ENCODE measurements at places on chromosomes 1 and 21.

DNA sequence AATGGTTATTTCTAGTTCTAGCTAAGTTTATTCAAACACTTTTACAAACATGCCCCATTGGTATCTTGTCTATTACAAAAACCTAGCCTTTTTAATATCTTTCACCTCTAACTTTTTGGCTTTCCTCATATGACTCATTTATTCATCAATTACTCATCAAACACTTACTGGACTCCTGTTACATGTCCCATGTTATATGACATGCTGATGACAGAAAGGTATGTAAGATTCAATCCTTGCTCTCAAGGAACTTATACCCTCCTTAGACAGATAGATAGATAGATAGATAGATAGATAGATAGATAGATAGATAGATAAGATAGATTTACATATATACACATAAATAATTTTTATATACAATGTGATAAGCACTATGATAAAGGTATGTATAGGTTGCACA lies 33.9 kb upstream of the INSL5 start:
- DNase-seq, result no peak

DNA sequence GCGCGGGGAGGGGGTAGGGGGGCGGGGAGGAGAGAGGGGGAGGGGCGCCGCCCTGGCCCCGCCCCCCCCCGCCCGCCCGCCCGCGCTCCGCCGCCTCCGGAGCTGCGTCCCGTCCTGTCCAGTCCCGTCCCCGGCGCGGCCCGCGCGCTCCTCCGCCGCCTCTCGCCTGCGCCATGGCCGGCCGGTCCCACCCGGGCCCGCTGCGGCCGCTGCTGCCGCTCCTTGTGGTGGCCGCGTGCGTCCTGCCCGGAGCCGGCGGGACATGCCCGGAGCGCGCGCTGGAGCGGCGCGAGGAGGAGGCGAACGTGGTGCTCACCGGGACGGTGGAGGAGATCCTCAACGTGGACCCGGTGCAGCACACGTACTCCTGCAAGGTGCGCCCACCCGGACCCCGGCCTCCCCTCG lies at the start of gene AGRN:
TSS of gene AGRN (plus strand) at position 121 of the 405 bp plus-strand sequence. CDS start at position 174, 53 bp downstream.
- DNase-seq, result no peak

DNA sequence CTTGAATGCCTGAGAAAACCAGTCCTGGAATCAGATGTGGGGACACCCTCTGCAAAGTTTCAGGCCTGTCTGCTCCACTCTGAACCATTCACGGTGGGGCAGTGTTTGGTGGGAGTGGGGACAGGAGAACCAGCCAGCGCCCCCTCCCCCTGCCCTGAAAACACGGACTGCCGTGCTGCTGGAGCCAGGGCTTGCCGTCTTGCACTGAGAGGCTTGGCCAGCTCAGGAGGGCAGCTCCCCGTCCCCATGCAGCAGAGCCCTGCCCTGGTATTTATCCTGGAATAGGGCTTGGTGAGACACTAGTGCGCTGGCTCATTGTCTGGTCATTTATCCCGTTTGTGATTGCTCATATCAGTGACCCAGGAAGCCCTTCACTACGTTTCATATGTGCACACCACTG lies 3.9 kb downstream of the S100B start:
- no peak for DNase-seq

- DNase-seq, result no peak
Observed at GRCh38 chr1:17248781-17249180, at the start of gene PADI3. PADI3 (plus strand) TSS chr1:17249098; CDS start chr1:17249138, 40 bp downstream.

DNA sequence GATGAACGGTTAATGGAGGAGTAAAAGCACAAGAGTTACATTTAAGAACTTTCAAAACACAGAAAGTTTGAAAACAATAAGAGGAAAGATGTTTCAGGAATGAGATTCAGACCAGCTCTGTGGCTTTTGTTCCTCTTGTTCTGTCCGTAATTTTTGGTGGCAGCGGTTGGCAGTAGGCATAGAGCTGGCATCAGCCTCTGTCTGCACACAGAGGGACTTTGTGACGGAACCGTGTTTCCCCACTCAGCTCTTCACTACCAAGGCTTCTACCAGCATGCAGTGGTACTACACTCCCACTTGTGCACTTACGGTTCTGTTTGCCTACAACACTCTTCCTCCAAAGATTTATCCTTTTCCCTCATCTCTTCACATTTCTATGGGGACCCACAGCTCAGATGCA lies 212.8 kb downstream of the DSCAM start:
- DNase-seq, result no peak

GRCh38 chr1:78474092-78474491 lies 16.7 kb upstream of the PTGFR start:
- no peak for DNase-seq

DNA sequence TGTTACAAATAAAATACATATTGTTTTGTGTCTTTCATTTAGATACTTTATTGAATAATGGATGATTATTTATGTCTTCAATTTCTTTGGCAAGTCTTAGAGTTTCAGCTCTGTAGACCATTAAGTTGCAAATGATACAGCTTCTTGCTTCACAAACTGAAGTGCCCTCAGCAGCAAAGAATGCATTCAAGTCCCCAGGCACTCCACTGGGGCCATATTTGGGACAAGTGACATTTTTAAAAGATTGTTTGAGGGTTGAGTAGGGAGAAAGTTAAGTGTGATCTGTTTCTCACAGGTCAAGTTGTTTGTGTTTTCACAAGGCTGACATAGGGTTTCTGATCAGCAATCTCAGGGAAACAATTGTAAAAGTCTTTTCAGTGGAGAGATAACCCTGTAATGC lies 400.7 kb downstream of the PLA2G4A start:
- DNase-seq, result no peak

DNA sequence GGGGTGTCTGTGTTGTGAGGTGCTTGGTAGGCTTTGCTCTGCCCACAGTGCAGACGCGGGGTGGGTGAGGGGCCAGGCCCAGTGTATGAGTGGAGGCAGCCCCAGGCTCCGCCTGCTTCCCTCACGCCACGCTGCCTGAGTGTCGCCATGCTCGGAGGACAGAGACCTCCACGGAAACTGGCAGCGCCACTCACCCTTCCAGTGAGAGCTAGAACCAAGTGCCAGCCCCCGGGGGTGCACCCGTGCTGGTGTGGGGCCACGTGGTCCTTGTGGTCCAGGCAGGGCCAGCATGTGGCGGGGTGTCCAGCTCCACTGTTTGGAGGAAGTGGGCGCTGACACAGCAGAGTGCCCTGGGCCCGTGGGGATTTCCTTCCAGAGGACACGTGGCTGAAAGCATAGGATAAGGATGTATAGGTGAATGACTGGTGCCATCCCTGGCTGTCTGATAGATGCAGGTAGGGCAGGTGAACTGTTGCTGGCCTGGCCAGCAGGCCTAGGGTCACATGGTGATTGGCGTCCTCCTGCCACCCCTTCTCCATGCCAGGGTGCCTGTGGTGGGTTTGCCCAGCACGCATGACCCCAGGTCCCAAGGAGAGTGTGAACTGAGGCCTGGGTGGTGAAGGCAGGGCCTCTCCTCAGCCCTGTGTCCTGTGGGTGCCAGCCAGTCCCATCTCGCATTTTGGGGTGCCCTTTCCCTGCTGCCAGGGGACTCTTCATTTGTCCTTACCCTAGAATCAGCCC lies 3.8 kb downstream of the LRRC3 start:
- no peak for DNase-seq

- DNase-seq, result no peak
Observed at GRCh38 chr1:70980361-70980760, 67.3 kb downstream of the PTGER3 start.

GRCh38 chr1:12189328-12189682 lies 22.5 kb downstream of the TNFRSF1B start:
- DNase-seq, result no peak

DNA sequence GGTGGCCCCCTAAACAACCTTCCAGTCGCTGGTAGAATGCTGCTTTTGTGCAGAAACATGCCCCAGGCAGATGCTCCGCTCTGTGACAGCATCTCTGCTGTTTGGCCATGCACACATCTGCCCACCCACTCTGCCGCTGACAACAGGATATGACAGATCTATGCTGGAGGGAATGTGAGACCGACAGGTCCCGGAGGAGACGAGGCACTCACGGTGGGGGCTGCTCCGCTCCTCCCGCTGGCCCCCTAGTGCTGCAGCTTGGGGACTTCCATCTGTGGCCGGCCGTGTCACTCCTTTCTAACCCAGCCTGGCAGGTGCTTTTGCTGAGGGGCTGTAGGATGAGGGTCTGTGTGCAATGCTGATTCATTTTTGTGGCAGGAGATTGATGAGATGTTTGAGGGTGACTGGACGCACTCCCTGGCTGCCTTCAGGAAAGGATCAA lies 49.1 kb upstream of the DMRTB1 start:
- DNase-seq, result peak; percentile 32

- no peak for DNase-seq
Observed at GRCh38 chr1:181768930-181769280, 285.6 kb downstream of the CACNA1E start.

DNA sequence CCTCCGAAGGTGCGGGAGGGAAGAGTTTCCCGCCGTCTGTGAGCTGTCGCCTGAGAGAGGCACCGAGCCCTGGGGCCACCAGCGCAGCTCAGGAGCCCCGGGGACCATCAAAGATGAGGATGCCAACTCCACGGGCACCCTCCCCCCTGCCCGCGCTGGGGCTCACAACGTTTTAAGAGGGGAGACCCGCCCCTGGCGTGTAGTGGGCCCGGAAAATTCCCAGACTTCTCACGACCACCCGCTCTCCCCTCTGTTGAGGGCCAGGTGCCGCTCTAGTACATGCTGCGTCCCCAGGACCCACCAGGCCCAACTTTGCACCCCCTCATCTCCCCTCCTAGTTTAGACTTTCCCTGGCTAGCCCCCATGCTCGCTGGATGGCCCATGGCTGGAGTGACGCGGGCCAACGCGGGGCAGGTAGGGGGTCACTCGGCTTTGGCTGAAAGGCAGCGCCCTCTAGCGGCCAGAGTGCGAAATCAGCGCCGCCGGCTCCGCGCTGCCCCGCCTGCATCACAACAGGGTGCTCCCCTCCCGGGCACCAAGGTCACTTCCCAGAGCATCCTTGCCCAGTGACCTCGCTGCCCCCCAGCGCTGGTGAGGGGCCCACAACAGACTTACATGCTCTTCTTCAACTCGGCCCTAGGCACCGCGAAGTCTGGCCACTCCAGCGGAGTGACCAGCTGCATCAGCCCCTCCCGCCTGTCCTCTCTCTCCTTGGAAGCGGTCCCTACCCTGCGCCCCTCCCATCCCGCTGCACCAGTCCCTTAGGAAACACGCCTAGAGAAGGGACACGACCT lies 1.8 kb downstream of the CD160 start:
- no peak for DNase-seq

- DNase-seq, result no peak
Observed at GRCh38 chr1:186763107-186763506, 65.6 kb upstream of the PLA2G4A start.

- no peak for DNase-seq
Observed at GRCh38 chr1:207417076-207417475, 37.1 kb upstream of the CR2 start.

- no peak for DNase-seq
Observed at GRCh38 chr21:17612023-17612564, 607 bp downstream of the BTG3 start.

- no peak for DNase-seq
Observed at GRCh38 chr1:229896306-229896705, 170.7 kb upstream of the GALNT2 start.

GRCh38 chr21:44371596-44371995 lies 18.2 kb downstream of the TRPM2 start:
- DNase-seq, result no peak

DNA sequence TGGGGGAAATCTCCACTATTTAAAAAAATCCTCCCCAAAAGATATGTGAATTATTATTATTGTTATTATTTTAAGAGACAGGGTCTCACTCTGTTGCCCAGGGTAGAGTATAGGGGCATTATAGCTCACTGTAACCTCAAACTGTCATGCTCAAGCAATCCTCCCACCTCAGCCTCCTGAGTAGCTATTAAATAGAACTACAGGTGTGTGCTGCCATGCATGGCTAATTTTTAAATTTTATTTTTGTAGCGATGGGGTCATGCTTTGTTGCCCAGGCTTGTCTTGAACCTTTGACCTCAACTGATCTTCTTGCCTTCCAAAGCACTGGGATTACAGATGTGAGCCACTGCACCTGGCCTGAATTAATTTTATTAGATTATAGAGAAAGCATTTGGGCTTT lies 116.8 kb downstream of the RABGAP1L start:
- DNase-seq, result no peak

DNA sequence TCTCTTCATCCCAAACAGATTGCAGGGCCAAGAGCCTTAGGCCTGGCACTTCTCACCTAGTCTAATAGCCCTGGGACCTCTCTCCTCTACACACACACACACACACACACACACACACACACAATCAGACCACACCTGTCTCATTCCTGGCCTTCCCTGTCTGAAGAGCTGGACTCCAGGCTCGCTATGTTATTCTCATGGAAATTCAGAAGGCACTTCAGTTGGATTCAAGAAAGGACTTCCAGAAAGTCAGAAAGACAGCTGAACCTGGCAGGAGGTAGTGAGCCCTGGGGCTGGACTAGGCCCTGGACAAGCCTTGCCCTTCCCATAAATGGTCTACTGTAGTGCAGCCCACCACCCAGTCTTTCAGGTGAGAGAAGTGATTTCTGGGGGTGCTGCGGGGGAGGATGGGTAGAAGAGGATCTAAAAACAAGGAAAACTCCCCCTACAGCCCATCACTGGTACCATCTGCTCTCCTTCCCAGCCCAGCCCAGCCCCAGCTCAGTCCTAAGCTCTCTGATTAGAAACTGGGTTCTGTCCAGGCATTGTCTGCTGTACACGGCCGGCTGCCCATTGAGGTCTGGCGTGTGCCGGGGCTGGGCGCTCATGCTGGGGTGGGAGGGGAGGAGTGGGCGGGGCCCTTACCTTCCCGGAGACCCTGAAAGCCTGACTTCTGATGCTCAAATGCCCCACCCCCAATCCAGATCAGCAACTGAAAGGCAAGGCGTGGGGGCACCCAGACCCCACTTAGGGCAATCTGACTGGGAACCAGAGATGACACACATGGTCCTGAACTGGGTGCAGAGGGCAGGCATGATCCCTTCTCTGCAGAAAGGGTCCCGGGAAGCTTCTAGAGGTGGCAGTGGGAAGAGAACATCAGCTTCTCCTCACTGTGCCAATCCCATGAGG lies 2.5 kb downstream of the KIF21B start:
- no peak for DNase-seq

GRCh38 chr1:214419650-214420049 lies 131.8 kb downstream of the PTPN14 start:
- no peak for DNase-seq

DNA sequence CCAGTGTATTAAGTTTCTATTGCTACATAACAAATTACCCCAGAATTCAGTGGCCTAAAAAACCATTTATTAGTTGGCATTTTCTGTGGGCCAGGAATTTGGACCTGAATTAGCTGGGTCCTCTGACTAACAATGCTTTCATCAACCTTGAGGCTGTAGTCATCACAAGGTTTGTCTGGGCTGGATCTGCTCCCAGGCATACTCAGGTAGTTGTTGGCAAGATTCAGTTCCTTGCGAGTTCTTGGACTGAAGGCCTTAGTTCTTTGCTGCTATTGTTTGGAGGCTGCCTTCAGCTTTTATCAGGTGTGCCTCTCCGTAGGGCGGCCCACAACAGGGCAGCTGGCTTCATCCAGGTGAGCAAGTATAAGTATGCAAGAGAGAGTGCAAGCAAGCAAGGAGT lies 31.4 kb upstream of the DEPDC1 start:
- no peak for DNase-seq

DNA sequence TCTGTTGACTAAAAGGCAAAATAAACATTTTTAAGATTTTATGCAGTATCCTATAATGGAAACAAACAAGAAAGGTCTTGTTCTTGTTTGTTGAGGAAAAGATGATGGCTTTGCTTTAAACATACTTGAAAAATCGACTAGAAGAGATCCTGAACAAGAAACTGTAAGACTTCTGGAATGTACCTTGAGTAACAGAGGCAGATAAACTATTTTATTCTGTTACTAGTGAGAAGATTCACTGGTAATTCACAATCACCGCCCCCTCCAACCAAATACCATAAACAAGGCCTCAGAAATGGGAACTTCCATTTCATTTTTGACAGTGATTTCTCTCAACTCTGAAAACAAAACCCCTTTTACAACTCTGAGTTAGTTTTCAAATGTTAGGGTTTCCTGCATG lies 18.1 kb downstream of the TSEN15 start:
- no peak for DNase-seq

Measured in skeletal muscle cell (primary cell).